ENCODE measurements at places on chromosomes 1 and 21. TPM values are rescaled to one million over a fixed set of nuclear protein-coding genes. Genes with fewer than 3 reads are reported as not detected.
A peak's percentile ranks its signal among the peaks of the same experiment; 100 is the strongest.

GRCh38 chr1:15436881-15437442, 1.3 kb upstream of the CTRC start:
- H3K4me3 ChIP-seq: no peak overlapping the region
- no peak for DNase-seq
- H3K4me1 ChIP-seq: no peaks in the 10 kb centered on the region
- no peak overlapping the region for H3K27ac ChIP-seq

DNA sequence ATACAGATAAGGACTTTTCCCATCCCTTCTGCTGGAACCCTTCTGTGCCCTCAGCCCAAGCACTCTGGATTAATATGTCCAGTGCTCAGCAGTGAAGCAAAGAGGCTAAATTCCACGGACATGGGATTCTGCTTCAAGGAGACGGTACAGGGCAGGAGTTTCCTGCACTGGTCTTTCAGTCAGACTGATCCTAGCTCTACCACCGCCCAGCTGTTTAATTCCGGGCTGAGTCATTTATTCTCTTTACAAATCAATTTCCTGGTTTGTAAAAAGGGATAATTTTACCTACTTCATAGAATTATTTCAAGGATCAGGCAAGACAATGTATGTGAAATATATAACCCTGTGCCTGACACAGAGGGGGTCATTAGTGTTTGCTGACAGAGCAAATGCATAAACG, 41.6 kb upstream of the NRDC start:
- H3K36me3 ChIP-seq: no peaks in the 10 kb centered on the region
- no peak for DNase-seq
- H3K4me3 ChIP-seq: no peak overlapping the region
- peaks cover 3% of the 10 kb centered on the region for H3K4me1 ChIP-seq
- H3K27me3 ChIP-seq: no peaks in the 10 kb centered on the region
- H3K27ac ChIP-seq: no peak overlapping the region

DNA sequence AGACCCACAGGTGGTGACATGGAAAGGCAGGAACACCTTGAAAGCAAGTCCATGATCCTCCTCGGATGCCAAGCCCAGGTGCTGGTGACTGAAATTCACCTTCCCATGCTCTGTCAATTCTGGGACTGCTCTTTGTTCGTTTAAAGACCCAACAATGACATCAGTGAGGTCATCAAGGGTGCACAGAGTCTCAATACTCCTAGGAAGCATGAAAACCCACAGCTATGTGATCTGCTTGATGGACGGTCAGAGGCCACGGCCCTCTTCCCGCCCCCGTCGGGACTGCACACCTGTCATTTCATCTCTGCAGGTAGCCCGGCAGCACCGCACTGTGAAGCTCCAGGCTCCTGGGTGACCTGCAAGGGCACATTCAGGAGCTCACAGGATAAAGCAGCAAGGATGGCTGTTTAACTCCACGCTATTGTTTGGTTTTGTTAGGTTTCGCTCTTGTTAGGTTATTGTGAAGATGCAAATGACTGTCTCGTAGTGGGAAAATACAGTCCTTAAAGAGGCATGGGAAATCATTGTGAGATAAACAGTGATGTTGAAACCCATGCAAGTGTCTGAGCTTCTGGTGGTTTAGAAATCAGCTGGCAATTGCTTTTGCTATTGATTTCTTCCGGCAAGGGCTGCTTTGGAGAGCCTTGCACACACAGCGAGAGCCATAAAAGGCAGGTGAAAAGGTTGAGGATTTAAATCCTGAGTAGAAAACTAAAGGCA, 124.8 kb upstream of the AJAP1 start:
- H3K27me3 ChIP-seq: no peaks in the 10 kb centered on the region
- no peak overlapping the region for H3K27ac ChIP-seq
- DNase-seq: no peak
- no peak overlapping the region for H3K4me3 ChIP-seq
- no peaks in the 10 kb centered on the region for H3K36me3 ChIP-seq

DNA sequence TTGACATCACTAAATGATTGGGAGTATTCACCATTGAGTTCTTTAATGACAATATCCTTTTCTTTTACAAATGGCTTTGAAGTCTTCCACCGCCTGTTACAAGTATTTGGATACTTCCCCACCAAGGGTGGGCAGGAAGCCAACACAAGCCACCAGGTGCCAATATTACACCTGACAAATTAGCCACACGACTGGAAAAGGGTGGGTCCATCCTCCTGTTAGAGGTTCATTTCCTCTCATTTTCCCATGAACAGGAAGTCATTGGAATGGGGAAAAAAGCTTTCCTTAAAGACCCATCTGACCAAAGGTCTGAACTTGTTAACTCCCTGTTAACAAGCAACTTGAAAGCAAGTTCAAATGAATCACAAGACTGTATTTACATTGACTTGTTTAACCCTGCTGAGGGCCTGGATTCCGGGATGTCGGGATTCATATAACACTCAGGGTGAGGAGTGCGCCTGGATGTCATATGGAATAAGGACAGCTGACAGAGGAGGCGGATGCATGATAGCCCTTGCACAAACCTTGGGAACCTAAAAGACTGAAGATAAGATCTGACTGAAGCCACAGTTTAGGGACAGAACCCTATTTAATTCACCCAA, 40.5 kb upstream of the PROX1 start:
- H3K27me3 ChIP-seq: no peaks in the 10 kb centered on the region
- no peak for DNase-seq
- H3K4me1 ChIP-seq: no peaks in the 10 kb centered on the region

DNA sequence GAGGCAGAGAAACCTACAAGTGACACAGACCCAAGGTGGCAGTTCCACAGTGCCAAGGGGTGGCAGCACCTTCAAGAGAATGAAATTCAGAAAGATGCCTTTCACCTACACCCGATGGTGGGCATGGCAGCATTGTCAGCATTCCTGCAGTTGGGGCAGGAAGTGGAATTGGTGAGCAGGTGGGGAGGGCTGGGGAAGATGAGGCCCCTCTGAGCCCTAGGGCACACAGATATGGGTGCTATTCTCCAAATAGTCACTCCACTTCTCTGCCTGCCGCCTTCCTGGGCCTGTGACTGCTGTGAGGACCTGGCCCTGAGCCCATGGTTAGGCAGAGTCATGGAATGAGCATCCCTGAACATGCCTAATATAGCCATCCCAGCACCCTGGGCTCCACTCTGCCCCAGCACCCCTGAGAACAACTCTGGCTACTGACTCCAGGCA, 8.3 kb downstream of the SHISA4 start:
- H3K4me3 ChIP-seq: no peak overlapping the region
- H3K4me1 ChIP-seq: peaks cover 6% of the 10 kb centered on the region
- no peaks in the 10 kb centered on the region for H3K36me3 ChIP-seq
- no peak overlapping the region for H3K27ac ChIP-seq
- DNase-seq: no peak
- H3K27me3 ChIP-seq: no peaks in the 10 kb centered on the region

Gene REN
- not detected for polyA plus RNA-seq

- no peaks in the 10 kb centered on the region for H3K4me1 ChIP-seq
- H3K27ac ChIP-seq: no peak overlapping the region
- H3K27me3 ChIP-seq: no peaks in the 10 kb centered on the region
- no peak overlapping the region for H3K4me3 ChIP-seq
These were observed 596 bp downstream of the CD247 start for GRCh38 chr1:167517535-167518330.

DNA sequence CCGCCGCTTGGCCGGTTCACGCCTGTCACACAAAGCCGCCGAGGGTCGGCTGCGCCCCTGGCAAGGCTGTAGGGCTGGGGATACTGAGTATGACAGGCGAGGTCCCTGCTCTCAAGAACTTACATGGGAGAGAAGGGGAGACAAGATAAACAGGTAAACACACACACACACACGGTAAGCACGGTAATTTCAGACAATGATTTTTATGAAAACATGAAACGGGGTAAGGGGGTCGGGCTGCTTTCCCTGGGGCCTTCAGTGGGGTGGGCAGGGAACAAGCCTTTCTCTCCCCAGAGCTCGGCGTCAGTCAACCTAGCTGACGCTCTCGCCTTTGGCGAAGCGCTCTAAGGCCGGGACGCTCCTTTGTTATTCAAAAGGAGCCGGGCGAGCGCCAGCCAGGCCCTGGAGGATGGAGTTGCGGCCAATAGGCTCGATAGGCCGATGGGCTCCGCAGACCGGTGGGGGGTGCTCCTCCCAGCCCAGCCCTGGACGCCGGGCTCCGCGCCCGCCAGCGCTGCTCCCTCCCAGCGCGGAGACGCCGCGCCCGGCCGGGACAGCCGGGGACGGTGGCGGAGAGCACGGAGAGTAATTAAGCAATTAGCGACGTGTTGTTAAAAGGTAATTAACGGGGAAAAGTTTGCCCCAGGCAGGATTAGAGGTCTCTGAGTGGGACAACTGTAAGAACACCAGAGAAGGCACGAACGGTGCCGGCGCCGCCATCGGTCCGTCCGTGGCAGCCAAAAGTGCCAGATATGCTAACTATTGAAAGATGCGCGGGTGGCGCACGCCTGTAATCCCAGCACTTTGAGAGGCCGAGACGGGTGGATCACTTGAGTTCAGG, 950 bp upstream of the INKA2 start:
- peak overlapping the region; percentile 85 for H3K4me3 ChIP-seq
- DNase-seq: peak; percentile 86
- no peaks in the 10 kb centered on the region for H3K36me3 ChIP-seq
- peak overlapping the region; percentile 79 for H3K27ac ChIP-seq
- H3K4me1 ChIP-seq: peaks cover 8% of the 10 kb centered on the region

Gene CR1L
- polyA plus RNA-seq: not detected

DNA sequence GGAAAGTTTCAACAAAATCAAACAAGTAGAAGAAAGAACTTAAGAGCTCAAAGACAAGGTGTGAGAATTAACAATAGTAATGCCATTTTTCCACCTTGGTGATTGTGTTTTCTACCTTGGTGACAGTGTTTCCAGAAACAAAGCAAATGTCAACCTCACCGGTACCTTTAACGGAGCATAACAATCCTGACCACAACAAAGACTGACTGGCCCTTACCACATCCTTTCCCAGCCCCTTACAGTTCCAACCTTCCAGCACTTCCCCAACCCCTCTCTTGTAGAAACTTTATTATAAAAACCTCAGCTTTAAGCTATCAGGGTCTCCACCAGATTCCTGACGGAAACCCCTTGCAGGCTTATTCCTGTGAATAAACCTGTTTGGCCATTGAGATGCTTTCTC, 16.7 kb downstream of the STYXL2 start:
- H3K27ac ChIP-seq: no peak overlapping the region
- H3K36me3 ChIP-seq: no peaks in the 10 kb centered on the region
- no peak overlapping the region for H3K4me3 ChIP-seq
- DNase-seq: no peak
- no peaks in the 10 kb centered on the region for H3K4me1 ChIP-seq

- H3K4me1 ChIP-seq: peaks cover 16% of the 10 kb centered on the region
- peaks cover 8% of the 10 kb centered on the region for H3K27me3 ChIP-seq
- no peaks in the 10 kb centered on the region for H3K36me3 ChIP-seq
- H3K4me3 ChIP-seq: no peak overlapping the region
- H3K27ac ChIP-seq: no peak overlapping the region
These were observed 205.7 kb downstream of the FOXD2 start for GRCh38 chr1:47643306-47644211.

Gene C1QTNF12
- polyA plus RNA-seq: not detected

- peak; percentile 87 for DNase-seq
- H3K27me3 ChIP-seq: no peaks in the 10 kb centered on the region
- peak within 1 kb of the TSS; percentile 93 for H3K27ac ChIP-seq
- H3K4me1 ChIP-seq: peaks cover 42% of the 10 kb centered on the region
These were observed at the start of gene LMNA for GRCh38 chr1:156114101-156114918. TSS of gene LMNA (plus strand) at chr1:156114711. CDS start at chr1:156114919, 208 bp downstream.

DNA sequence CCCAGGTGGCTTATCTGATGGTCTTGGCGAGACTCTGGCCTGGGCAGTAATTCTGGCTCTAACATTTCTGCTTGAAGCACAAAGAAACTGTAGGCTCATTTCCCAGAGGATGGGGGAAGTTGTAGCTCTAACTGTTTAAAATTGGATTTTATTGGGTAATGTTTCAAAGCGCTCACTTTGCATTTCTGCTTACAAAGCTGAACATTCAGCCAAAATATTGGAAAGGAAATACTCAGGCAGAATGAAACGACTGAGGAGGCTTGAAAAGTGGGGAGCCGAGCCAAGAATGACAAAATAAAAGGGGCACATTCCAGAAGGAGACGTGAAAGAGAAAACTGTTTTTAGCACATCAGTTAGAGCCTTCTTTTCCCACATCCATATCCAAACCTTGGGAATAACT, 202.6 kb downstream of the GRIK1 start:
- H3K4me3 ChIP-seq: no peak overlapping the region
- no peaks in the 10 kb centered on the region for H3K27me3 ChIP-seq
- H3K4me1 ChIP-seq: no peaks in the 10 kb centered on the region
- H3K27ac ChIP-seq: no peak overlapping the region

Gene MEX3A
- 15.1 TPM for polyA plus RNA-seq

Gene GNG4
- polyA plus RNA-seq: 1.6 TPM

- H3K36me3 ChIP-seq: no peaks in the 10 kb centered on the region
- no peaks in the 10 kb centered on the region for H3K4me1 ChIP-seq
- no peaks in the 10 kb centered on the region for H3K27me3 ChIP-seq
These were observed 341.0 kb upstream of the VAMP3 start for GRCh38 chr1:7430047-7430608.

DNA sequence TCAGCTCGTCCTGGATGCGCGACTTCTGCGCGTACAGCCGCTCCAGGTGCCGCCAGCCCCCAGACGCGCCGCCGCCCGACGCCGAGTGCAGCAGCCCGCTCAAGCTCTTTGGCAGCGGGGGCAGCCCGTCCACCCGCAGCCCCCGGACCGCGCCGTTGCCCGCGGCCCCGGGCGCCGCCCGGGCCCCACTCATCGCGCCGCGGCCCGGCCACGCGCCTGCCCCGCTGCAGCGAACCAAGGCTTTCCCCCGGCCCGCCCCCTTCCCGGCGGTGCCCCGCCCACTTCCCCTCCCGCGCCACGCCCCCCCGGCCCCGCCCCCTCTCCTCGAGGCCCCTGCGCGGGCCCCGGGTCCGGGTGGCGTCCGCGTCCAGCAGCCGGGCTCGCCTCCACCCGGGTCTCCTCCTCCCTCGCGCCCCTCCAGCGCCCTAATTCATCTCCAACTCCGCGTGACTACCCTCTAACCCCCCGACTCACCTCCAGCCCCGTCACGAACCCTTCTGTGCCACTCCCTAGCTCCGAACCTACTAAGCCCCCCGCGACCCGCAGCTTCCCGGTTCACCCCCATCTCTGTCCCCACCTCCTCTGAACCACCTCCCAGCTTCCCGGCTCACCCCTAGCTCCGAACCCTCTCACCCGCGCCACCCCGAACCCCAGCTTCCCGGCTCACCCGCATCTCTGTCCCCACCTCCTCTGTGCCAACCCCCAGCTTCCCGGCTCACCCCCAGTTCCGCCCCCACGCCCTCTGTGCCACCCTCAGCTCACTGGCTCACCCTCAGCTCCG, at the start of gene FAM89A:
Gene FAM89A, minus strand, starts transcription at position 236 of the 781 bp plus-strand sequence. Its CDS starts 43 bp downstream, at position 193.
- no peak within 1 kb of the TSS for H3K27ac ChIP-seq
- no peaks in the 10 kb centered on the region for H3K4me1 ChIP-seq
- DNase-seq: peak; percentile 89

GRCh38 chr21:29372063-29372802, 73.5 kb downstream of the BACH1 start:
- no peak overlapping the region for H3K4me3 ChIP-seq
- no peaks in the 10 kb centered on the region for H3K27me3 ChIP-seq
- H3K36me3 ChIP-seq: peaks cover 22% of the 10 kb centered on the region
- H3K4me1 ChIP-seq: no peaks in the 10 kb centered on the region
- peak; percentile 50 for DNase-seq

GRCh38 chr1:99265124-99265523, 832 bp downstream of the PLPPR4 start:
- H3K4me3 ChIP-seq: peak overlapping the region; percentile 60
- H3K27me3 ChIP-seq: peaks cover 15% of the 10 kb centered on the region
- no peaks in the 10 kb centered on the region for H3K36me3 ChIP-seq
- no peaks in the 10 kb centered on the region for H3K4me1 ChIP-seq

Gene VPS26C
- polyA plus RNA-seq: 34.8 TPM

Gene RASAL2
- 6.9 TPM for polyA plus RNA-seq

- H3K4me1 ChIP-seq: no peaks in the 10 kb centered on the region
- DNase-seq: peak; percentile 66
- H3K4me3 ChIP-seq: no peak overlapping the region
- no peaks in the 10 kb centered on the region for H3K27me3 ChIP-seq
- no peaks in the 10 kb centered on the region for H3K36me3 ChIP-seq
These were observed 202.5 kb downstream of the C1orf94 start for GRCh38 chr1:34378968-34379856.

Data from SK-N-SH (cell line).